COR-L47 (cell line): ENCODE measurements at places on chromosomes 5 and 9.
A peak's percentile ranks its signal among the peaks of the same experiment; 100 is the strongest.

DNA sequence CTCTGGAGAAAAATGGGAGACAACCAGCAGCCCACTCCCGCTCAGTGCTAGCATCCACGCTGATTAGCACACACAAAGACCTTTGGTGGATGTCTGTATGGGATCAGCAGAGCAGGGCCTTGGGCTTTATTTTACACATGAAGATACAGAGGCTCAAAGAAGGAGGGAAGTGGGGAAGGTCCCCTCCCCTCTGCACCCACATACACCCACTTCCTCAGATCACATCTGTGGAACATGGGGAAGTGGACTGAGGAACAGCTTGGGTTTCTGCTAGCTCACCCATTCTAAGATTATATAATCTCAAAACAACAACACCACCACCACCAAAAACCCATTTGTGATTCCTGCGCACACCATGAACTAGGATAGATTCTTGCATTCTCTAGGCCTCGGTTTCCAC lies 14.0 kb downstream of the GGTA1 start:
- DNase-seq = no peak

DNA sequence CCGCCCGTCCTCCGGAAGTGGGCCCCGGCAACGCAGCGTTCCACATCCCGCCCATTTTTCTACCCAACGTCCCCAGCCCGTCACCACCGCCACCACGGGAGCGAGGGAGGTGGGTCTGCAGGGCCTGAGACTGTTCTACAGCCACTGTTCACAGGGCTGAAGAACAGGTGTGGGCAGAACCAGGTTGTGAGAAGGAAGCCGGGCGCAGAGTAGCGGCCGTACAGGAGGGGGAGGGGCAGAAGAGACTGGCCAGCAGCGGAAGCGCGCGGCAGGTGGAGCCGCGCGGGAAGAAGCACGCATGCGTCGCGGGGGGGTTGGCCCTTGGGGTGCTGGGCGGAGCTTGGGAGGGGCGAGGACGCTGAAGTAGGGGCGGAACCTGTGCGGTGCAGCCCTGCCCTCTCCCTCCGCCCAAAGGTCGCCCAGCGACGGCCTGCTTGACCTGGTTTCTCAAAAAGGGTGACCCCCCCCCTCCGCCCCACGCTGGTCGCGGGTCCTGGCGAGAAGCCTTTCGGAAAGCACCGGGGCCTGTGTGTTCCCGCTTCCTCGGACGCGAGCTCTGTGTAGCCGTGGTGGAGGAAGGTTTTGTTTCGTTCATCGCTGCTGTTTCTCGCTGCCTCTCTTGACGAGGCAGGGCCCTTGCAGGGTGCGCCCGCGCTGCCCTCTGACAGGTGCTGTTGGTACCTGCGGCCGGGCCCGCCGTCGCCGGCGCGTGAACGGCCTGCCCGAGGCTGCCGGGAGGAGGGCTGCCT lies 7.8 kb upstream of the MGAT1 start:
- peak; percentile 89 for DNase-seq

DNA sequence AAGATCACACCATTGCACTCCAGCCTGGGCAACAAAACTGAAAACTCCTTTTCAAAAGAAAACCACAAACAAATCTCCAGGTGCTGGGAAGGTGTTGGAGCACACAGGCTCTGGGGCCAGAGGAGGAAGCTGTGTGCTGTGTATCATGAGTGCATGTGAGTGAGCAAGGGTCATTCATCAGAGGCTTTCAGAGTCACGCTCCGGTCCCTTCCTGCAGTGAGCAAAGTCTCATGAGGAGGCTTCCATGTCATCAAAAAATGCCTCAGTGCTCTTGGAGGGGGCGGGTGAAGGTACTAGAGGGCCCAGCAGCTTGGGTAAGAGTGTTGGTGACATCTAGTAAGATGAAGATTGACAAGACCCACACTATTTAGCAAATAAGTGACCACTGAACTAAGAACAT lies 48.3 kb upstream of the TESK1 start:
- no peak for DNase-seq

- no peak for DNase-seq
These were observed 92.9 kb upstream of the IER5L start for GRCh38 chr9:129270903-129271431.

GRCh38 chr9:89179540-89179894 lies 899 bp upstream of the SHC3 start:
- DNase-seq = no peak

DNA sequence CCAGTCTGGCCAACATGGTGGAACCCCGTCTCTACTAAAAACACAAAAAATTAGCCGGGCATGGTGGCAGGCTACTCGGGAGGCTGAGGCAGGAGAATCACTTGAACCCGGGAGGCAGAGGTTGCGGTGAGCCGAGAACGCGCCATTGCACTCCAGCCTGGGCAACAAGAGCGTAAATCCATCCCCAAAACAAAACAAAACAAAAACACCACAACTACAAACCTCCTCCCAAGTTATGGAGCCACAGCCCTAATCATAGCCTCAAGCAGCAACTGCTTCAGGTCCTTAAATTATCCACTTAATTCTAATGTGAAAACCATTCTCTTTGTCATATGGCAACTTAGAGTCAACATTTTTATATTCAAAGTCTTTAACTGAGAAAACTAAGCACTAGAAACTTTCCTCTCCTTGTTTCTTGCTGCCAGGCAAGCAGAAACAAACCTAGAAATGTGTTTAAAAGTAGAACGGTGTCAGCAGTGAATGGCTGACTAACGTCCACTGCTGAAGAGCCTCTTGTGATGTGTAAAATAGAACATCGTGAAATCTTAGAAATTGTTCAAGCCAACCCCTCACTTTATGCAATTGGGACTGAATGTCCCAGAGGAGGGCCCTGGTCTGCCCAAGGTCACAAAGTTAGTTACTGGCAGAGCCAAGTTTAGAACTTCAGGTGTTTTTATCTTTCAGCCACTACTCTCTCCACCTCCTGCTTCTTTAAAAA lies 5.7 kb downstream of the TMEM245 start:
- no peak for DNase-seq

DNA sequence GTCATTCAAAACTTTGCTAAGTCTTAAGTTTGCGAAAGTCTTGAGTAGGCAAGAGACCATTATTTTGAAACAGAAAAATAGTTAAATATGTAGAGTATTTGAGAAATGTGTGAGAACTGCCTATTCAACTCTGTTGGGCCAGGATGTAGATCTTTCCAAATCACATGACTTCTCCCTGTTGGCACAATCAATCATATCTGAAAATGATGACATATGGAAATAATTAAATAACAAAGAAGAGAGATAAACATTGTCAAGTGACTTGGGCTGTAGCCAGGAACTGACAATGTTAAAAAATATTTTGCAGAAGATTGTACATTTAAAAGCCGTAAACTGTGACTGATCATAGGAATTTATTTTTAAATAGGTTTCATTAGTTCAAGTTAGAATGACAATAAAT lies 104.6 kb upstream of the IL6ST start:
- no peak for DNase-seq

- DNase-seq = no peak
These were observed 6.7 kb downstream of the NRARP start for GRCh38 chr9:137295238-137295811.

GRCh38 chr9:135993765-135994500 lies 32.8 kb upstream of the UBAC1 start:
- DNase-seq = no peak

DNA sequence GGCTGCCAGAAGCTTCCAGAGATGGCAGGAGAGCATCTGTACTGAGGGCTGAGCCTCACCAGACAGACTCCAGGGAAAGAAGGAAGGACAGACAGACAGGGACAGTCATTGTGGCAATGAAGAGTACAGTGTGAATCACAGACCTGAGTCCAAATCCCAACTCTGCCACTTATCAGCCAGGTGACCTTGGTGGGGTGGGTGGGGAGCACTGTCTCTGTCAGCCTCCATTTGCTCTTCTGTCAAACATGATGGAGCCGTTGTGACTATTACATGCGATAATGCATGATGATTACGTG lies 85.9 kb upstream of the FSTL4 start:
- DNase-seq = no peak

- DNase-seq = peak; percentile 12
These were observed 16.0 kb downstream of the TEK start for GRCh38 chr9:27125030-27125429.

GRCh38 chr5:88837817-88838216 lies 45.2 kb downstream of the MEF2C start:
- DNase-seq = no peak

DNA sequence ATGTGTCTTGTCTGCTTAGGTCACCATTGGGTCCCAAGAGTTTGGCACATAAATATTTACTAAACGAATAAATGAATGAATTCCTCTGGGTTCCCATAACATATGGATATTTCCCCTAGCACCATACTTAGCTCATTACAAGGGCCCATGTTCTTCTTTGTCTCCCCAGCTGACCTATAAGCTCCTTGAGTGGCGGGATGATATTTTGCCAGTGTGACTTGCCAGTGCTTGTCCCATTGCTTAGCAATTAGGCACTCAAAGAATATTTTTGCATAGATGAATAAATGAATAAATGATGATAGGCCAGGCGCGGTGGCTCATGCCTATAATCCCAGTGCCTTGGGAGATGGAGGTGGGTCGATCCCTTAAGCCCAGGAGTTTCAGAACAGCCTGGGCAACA lies 16.9 kb upstream of the CTNNA1 start:
- DNase-seq = no peak

DNA sequence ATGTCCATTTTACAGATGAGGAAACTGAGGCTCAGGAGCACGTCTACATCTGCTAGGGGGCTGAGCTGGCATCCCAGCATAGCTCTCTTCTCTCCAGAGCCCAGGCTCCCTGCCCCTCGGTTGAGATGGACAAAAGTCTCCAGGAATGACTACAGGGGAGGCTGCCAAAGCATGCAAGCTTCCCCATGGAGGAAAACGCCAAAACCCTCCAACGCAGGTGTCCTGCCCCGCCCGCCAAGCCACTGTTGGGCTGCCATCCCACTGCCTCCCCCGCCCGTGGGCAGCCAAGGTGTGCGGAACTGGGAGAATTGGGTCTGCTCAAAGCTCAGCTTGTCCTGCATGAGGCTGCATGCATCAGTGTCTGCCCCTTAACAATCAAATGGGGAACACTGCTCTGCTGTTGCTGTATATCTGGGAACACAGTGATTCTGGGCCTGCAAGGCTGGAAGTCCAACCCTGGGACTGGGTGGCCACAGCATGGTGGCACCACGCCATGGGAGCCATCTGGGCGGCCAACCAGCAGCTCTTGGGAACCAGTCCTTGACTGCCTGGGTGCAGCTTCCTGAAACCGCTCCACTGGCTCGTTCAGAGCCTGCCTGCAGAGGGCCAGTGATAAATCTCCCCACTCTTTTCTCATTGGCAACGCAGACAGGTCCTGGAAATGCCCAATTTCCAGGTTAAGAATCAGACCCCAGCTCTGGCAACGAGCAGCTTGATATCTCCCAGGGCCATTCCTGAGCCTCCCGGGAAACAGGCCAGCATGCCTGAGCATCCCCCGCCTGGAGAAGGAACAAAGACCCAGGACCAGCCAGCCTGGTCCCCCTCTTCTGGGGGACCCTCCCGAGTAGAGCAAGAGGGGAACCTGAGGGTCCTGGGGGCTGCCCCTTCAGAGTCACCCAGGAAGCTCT lies 3.5 kb downstream of the RALGDS start:
- no peak for DNase-seq

DNA sequence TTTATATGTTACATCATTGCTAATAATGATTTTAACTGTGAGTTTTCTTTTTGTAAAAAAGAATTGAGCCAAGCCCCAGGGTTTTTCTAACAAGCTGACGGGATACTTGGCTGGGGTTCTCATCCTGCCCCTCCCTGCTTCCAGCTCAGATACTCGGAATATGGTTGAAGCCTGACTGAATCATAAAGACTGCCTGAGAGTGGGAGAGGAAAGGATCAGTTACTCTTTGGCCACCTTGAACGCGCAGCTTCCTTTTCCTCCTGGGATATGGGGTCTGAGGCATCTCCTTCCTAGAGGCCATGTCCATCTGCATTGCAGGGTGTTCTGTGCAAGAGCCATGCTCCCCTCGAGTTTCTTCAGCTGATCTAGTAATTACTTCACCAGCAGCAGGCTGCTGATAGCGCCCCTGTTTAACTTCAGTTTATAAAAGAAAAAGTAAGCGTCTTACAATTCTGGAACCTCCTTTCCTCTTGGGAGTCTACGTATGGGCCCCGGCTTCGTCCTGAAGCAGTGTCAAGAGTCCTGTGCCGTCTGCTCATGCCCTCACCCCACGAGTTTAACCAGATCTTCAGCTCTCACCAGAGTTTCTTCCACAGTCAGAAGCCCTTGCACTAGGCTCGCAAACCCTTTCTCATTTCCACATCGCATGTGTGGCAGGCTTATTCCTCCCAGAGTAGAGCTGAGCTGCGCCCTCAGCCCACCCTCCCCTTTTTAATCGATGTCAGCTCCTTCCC lies 130.0 kb downstream of the MVB12B start:
- DNase-seq = no peak

- no peak for DNase-seq
These were observed 196.5 kb downstream of the COMMD10 start for GRCh38 chr5:116281309-116281708.

DNA sequence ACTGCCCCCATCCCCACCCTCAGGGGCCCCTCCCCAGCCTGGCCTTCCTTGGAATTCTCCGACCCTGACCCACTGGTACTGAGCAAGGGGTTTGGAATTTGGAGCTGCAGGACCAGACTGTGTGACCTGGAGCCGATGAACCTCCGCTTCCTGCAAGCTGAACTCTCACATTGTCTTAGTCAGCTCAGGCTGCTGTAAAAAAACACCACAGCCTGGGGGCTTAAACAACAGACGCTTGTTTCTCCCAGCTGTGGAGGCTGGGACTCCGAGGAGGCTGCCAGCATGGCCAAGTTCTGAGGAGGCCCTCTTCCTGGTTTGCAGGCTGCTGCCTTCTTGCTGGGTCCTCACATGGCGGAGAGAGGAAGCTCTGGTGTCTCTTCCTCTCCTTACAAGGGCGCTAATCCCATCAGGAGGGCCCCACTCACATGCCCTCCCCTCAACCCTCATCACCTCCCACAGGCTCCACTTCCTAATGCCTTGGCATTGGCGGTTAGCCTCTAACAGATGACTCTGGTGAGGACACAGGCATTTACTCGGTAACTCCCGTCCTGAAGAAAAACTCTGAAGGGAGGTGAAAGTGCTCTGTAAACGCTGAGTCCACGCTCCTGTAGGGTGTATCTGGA lies 42.4 kb downstream of the C5orf15 start:
- no peak for DNase-seq

DNA sequence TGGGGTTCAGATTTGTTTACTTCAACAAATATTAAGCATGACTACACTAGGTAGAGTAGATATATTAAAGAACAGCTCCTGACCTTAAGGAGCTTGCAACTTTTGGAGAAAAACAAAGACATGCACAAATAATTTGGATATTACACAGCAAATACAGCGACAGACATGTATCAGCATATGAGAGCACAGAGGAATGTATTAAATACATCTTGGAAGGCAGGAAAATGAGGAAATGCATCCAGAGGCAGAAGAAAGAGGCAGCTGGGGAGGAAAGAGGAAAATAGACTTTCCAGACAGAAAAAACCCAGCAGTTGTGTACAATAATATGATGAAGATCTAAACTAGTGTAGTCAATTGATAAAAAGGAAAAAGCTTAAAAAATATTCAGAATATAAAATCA lies 392.2 kb downstream of the PDE4D start:
- no peak for DNase-seq

- DNase-seq = peak; percentile 68
These were observed 276.5 kb downstream of the ARHGEF28 start for GRCh38 chr5:73902327-73903051.

- DNase-seq = no peak
These were observed 83.3 kb downstream of the GLDC start for GRCh38 chr9:6562201-6562600.
